Stimulated activated CD8-positive, alpha-beta memory T cell treated with anti-CD3 and anti-CD28 coated beads, Interleukin-4, amount 100 ng/mL, for 4 hours (primary cell): ENCODE measurements at places on chromosomes 12 and 14.
A peak's percentile ranks its signal among the peaks of the same experiment; 100 is the strongest.

- no peak for DNase-seq
Observed at GRCh38 chr12:128459067-128459466, 192.1 kb downstream of the TMEM132C start.

DNA sequence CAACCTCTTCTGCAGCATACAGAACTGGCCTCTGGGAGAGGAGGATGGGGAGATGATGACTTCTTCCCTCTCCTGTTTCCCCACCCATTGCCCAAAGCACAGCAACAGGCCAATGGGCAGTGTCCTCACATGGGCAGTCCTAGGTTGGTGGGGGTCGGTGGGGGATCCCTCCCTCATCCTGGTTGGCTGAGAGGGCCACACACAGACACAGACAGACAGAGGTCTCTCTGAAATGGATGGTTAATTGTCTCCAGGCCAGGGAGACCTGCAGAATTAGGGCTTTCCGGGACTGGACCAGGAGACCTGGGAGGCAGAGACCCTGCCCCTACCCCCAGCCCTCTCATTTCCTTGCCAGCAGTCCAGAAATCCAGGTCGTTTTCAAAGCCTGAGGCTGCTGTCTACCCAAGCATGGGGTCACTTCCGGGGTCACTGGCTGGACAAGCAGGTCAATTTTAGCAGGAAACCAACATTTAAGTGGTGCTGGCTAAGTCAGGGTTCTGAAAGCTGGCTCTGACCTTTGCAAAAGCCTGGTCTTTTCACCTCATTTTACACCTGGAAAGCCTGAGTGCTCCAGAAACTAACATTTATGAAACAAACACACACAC is 48.6 kb upstream of the TBX3 start:
- DNase-seq: no peak

GRCh38 chr12:69108037-69108436 is 131.3 kb upstream of the CPSF6 start:
- DNase-seq: no peak

- no peak for DNase-seq
Observed at GRCh38 chr12:65925626-65926025, 101.3 kb downstream of the HMGA2 start.

- no peak for DNase-seq
Observed at GRCh38 chr14:33932576-33933345, 18.1 kb downstream of the EGLN3 start.

DNA sequence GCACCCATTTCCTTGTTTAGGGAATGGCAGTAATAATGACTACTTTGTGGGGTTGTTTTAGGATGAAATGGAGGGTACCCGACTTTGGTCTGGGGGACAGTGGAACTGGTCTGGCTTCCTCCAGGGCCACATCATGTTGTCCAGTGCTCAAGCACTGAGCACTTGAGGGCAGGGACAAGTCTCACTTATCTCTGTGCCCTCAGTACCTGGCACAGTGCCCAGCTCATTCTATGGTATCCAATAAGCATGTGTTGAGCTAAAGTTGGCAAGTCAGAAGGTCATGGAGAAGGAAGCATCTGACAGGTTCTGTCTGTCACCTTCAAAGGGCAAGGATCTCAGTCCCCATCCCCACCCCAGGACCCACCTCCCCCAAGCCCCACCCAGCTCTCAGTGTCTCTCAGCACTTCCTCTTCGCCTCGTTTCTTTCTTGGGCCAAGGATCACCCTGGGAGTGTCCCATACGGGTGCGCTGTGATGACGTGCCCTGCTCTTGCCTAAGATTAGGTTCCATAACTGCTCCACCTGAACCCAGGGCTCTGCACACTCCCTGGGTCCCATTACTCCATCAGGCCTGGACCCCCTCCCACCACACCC is 24.3 kb upstream of the TMEM106C start:
- DNase-seq: no peak

DNA sequence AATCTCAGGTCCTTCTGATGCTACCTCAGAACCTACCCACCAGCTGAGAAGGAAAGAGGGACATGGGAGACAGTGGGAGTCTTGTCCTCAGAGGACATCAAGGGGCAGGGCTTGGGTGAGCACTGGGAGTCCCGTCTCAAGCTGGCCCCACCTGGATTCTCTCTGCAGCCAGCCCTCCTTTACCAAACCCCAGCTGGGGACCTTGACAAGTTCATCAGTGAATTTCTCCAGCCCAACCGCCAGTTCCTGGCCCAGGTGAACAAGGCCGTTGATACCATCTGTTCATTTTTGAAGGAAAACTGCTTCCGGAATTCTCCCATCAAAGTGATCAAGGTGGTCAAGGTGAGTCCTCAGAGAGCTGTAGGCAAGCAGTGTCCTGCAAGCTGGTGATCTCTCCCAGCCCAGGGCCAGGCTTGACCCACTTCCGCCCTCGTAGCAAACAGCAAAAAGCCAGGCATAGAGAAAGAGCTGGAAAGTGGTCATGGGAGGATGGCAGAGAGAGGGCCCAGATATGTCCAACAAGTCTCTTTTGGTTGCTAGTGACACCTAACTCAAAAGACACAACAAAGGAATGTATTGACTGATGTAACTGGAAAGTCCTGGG is 14.2 kb upstream of the OAS2 start:
- DNase-seq: no peak

GRCh38 chr14:95346820-95347219 is 27.1 kb upstream of the CLMN start:
- DNase-seq: no peak

GRCh38 chr12:110619534-110619953 is 5.6 kb downstream of the TCTN1 start:
- no peak for DNase-seq

- DNase-seq: no peak
Observed at GRCh38 chr14:55739967-55740648, 160.1 kb downstream of the KTN1 start.

GRCh38 chr14:33357225-33358010 is 418.7 kb downstream of the NPAS3 start:
- DNase-seq: no peak

- no peak for DNase-seq
Observed at GRCh38 chr12:47615711-47616110, 90.1 kb downstream of the RPAP3 start.

- no peak for DNase-seq
Observed at GRCh38 chr14:100590726-100591452, 3.7 kb upstream of the BEGAIN start.

- no peak for DNase-seq
Observed at GRCh38 chr14:79791055-79791732, 420.1 kb downstream of the DIO2 start.

- no peak for DNase-seq
Observed at GRCh38 chr12:76417116-76417515, 68.9 kb upstream of the BBS10 start.

- no peak for DNase-seq
Observed at GRCh38 chr12:79847417-79847816, 87.5 kb downstream of the PPP1R12A start.

GRCh38 chr12:34350092-34351041 is 328.1 kb downstream of the ALG10 start:
- no peak for DNase-seq

GRCh38 chr14:68968051-68968450 is 11.1 kb downstream of the ACTN1 start:
- DNase-seq: no peak

- no peak for DNase-seq
Observed at GRCh38 chr12:131312793-131313545, 359.3 kb downstream of the ADGRD1 start.

- DNase-seq: peak; percentile 18
Observed at GRCh38 chr14:102594514-102595175, 2.2 kb downstream of the RCOR1 start.
